Mucosa of gallbladder (tissue), 1 donor: ENCODE measurements at places on chromosomes 5 and 9.

- DNase-seq: no peak
Observed at GRCh38 chr5:79261897-79262296, 26.0 kb downstream of the JMY start.

- no peak for DNase-seq
Observed at GRCh38 chr5:112973036-112973435, 3.6 kb upstream of the DCP2 start.

DNA sequence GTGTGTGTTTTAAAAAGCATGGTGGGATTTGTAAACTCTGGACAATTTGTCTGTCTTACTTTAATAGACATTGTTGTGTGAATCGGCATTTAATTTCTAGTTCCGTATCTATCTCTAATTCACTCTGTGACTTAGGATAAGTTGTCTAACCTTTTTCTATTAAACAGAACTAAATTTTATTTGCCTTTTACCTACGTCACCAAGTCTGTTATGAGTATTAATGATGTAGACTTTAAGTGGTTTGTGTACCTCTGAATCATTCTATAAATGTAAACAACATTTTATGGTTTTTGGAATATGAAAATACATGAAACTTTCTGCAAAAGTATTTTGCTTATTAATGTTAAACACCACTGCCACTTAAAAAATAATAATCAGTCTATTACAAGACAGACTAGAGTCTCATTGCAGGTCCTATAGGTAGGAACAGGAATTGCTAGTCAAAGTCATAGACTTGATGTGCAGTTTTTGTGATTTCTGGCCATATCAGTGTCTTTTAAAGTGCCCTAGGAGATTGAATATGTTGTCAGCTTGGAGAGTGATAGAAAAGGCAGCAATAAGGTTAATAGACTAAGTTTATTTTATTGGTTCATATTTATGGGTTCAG is 5.6 kb downstream of the RBM27 start:
- no peak for DNase-seq

DNA sequence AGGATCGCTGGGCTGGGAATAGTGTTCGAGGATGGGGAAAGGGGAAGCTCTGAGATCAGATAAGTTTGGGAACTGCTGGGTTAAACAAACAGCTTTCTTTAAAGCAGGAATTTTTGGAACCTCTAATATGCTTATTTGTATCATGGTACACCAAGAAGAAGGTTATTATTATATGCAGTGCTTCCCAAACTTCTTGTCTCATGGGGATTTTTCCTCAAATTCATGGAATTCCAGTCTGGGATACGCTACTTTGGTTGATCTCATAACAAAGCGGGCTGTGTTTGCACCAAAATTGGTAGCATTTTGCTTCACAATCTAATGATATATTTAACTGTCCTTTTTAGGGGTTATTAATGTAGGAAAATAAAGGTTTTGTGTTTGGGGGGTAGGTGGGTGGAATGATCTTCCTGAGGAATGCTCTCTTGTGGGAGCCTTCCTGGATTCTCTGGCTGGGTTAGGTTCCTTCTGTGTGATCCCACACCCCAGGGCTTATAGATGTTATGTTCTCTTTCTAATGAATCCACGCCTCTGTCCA is 116.2 kb upstream of the PANK3 start:
- DNase-seq: no peak

- DNase-seq: no peak
Observed at GRCh38 chr5:171586436-171586835, 167.0 kb downstream of the FGF18 start.

DNA sequence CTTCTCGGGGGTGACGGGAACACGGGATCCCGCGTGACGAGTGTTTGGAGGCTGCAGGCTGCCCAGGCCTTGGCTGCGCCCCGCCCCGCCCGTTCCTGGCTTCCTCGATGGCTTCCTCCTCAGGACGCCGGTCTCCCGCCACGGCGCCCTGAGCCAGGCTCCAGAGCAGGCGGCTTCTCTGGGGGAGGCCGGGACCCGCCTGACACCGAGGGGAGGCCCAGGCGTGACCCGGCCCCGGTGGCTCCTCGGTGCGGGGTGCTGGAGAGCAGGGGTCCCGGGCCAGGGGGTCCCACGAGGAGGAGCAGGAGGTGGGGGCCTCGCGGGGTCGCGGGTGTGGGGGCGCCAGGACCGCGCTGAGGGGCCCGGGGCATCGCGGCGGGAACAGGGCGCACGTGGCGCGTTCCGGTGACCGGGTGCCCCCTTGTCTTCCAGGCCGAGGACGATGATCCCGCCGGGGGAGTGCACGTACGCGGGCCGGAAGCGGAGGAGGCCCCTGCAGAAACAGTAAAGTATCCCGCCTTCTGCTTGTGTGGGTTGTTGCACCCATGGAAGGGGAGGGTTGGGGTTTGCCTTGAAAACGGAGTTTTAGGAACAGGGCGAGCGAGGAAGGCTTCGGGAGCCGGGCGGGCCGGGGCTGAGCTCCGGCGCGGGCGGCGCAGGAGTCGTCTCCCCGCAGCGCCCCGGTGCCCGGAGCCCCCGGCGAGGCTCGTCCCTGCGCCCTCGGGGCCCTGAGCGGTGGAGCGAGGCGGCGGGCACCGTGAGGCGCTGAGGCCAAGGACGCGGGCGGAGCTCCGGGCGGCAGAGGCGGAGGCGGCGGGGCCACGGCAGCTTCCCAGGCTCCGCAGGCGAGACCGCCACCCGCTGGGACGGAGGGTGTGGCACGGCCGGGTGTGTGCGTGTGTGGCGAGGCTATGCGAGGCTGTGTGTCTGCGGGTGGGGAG is 22.2 kb downstream of the AHRR start:
- peak; percentile 48 for DNase-seq

GRCh38 chr5:39934830-39935229 is 510.1 kb upstream of the DAB2 start:
- DNase-seq: no peak

DNA sequence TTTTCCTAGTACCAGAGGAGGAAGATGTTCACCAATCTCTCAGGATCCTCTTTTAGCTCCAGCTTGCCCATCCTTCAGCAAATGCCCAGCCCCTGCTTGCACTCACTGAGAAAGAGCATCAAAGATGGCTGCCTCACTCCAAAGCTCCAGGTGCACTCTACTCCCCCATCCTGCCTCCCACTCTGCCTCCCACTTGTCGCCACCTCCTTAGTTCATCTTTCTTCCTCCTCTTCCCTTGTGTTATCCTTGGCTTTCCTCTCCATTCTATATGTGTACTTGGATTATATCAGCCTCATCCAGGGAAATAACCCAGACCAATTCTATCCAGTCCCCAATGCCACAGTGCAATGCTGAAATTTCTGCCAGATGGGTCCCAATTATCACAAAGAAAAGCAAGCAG is 87.1 kb upstream of the CPLX2 start:
- no peak for DNase-seq

DNA sequence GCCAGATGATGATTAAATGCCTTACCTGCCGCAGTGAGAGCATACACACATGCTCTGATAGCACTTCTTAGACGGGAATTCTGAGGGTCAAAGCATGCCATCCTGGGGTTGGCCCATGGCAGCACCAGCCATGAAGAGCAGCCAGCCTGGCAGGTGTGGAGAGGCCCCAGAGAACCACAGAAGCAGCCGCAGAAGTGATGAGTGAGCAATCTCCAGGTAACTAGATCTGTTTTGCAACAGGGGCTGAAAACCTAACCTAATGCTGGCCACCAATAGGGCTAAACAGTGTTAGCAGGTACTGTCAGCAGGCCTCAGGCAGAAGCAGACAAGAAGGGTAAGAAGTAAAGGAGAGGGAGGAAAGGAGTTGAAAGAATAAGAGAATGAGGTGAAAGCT is 33.5 kb upstream of the HOMER1 start:
- DNase-seq: no peak

GRCh38 chr9:108775901-108776306 is 79.9 kb downstream of the ACTL7B start:
- DNase-seq: no peak

GRCh38 chr5:18314192-18314778 is 680.0 kb downstream of the TAF11L14 start:
- no peak for DNase-seq

DNA sequence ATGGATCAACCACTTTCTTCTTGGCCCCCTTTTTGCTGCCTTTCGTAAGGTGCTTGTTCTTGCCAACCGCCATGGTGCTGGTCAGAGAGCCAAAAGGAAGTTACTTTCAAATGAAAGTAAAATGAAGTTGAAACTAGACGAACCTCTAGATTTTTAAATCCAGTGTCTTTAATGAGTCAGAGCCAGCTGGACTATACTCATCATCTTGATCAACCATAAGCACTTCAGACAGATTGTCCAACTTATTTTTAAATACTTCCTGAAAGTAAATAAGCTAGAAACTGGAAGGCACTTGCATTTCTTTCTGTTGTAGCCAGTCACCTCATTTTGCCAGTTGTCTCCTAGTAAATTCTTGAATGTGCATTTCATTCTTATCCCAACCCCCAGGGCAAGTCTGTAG is 48.9 kb downstream of the JMY start:
- DNase-seq: no peak

GRCh38 chr9:36158122-36158521 is 11.1 kb upstream of the CCIN start:
- DNase-seq: no peak

- no peak for DNase-seq
Observed at GRCh38 chr5:156328766-156329165, 1.8 kb downstream of the SGCD start.

DNA sequence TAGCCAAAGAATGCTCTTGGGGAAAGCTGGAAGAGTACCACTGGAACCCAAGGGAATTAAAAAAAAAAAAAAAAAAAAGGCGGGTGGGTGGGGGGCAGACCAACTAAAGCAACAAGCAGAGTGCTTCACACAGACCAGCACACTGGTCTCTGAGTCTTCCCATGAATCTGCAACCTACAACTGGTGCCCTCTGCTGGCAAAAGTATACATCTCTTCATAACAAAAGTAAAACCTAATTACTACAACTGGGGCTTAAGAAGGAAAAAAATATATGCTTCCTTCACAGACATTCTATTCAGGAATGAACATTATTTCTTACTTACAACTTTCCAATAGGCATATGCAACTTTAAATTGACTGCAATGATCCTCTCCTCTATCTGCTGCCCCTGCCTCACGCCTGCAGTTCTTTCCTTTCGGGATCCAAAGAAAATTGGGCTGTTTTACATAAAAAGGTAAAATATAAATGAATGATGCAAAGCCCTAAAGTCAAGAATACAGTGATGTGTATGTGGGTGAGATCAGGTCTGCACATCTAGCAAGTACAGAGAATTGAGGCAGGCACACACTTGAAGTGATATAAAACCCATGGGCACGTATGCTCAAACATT is 7.2 kb upstream of the KLHL3 start:
- DNase-seq: peak; percentile 66

- no peak for DNase-seq
Observed at GRCh38 chr5:112784726-112785125, 47.0 kb downstream of the APC start.

DNA sequence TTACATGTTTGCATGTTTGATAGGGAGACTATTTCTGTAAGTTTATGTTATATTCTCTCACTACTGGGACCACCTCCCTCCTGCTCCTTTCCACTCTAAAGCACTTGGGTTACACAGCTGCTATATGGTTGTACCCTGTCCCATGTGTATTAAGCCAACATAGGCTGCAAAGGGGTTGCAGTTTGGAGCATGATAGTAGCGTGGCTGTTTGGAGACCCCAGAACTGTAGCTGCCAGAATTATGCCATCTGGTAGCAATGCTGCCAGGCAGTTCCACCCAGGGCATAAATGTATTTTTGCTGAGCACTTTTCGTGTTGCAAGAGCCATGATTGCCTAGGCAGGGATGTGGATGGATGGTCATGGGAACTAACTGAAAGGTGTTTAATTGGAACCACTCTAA is 81.8 kb downstream of the CNTLN start:
- no peak for DNase-seq

DNA sequence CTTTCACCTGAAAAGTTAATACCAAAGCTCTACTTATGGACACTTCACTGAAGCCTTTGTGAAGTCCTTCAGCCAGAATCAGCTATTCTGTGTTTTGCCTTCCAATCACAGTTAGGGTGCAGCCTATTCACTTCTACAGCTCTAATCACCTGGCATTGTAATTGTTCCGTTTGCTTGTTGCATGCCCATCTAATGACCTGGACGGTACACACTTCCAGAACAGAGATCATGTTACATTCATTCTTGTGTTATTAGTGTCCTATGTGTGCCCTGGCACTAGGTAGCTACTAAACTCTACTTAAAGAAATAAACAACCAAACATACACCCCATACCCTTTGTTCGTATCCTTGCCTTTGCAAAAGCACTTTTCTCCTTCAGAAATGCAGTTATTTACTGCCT is 1162.9 kb upstream of the WWC1 start:
- DNase-seq: no peak

- no peak for DNase-seq
Observed at GRCh38 chr9:6833518-6834192, 75.9 kb downstream of the KDM4C start.

- peak; percentile 32 for DNase-seq
Observed at GRCh38 chr5:137036640-137037039, 462.5 kb downstream of the SPOCK1 start.

- DNase-seq: peak; percentile 80
Observed at GRCh38 chr9:128192601-128193371, 1.4 kb upstream of the CIZ1 start.

DNA sequence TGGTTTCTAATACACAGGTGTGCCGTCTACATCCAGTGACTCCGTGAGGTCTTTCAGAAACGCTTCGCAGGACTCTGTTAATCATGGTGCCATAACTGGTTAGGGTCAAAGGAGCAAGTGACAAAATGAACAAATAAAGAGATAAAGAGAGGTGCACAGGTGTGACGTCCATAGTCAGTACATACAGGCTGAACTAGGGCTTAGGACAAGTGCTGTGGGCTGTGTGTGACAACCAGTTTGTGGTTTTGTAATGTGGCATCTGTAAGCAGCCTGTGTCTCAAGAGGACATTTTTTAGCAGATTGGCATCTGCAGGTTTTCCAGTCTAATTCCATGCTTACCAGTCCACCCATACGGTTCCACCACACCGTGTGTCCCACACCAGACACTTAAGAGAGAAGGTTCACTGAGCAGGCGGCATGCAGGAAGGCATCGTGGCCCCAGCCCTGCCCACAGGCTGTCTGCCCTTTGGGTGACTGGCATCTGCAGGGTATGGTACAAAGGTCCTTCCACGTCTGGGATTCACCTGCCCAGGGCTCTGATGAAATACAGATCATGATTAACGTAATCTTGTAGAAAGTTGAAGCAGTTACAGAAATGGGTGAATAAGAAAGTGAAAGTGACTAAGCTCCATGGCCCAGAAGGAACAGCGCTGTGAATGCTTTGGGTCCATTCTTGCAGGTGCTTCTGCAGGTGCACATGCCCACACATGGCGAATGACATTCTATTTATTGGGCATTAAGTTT is 26.9 kb downstream of the SRD5A1 start:
- DNase-seq: peak; percentile 21

GRCh38 chr5:160460377-160461049 is 38.9 kb downstream of the PTTG1 start:
- DNase-seq: no peak

GRCh38 chr9:116704470-116704869 is 17.4 kb downstream of the TRIM32 start:
- DNase-seq: no peak

GRCh38 chr5:40043916-40044315 is 619.1 kb upstream of the DAB2 start:
- DNase-seq: no peak

GRCh38 chr9:8251566-8251965 is 452.0 kb upstream of the DMAC1 start:
- no peak for DNase-seq
